ENCODE measurements at places on chromosomes 7 and 10. TPM values are rescaled to one million over a fixed set of nuclear protein-coding genes. Genes with fewer than 3 reads are reported as not detected.

Gene CTBP2
- total RNA-seq, result 86.5 TPM

Gene PDE6C
- not detected for total RNA-seq

Gene SEMA3E
- total RNA-seq, result 0.27 TPM

Gene FOXP2
- total RNA-seq, result 0.34 TPM

Gene NPC1L1
- total RNA-seq, result not detected

Gene TLX1
- not detected for total RNA-seq

Gene PPIF
- total RNA-seq, result 30.0 TPM

Gene OR2A42
- total RNA-seq, result not detected

Gene GCK
- not detected for total RNA-seq

Gene PRSS1
- not detected for total RNA-seq

Gene TRIM50
- not detected for total RNA-seq

Gene SUPV3L1
- 22.3 TPM for total RNA-seq

Gene DNA2
- total RNA-seq, result 8.7 TPM

Gene NPSR1
- total RNA-seq, result not detected

Gene TBL2
- 39.0 TPM for total RNA-seq

Gene NRAP
- total RNA-seq, result not detected

Gene ATP6V0E2
- total RNA-seq, result 56.2 TPM

Gene MGAM2
- total RNA-seq, result not detected

Gene MET
- 36.4 TPM for total RNA-seq

Gene SHH
- 0.20 TPM for total RNA-seq

Gene CBX3
- total RNA-seq, result 115 TPM

Gene MDFIC
- 19.8 TPM for total RNA-seq

Gene LHPP
- 6.3 TPM for total RNA-seq

Gene AQP1
- total RNA-seq, result 4.9 TPM

Gene SEMA4G
- 0.84 TPM for total RNA-seq

Gene MINDY3
- 24.0 TPM for total RNA-seq

Gene GALNT11
- total RNA-seq, result 43.1 TPM

Gene ACTL6B
- total RNA-seq, result not detected

Gene NUTM2D
- total RNA-seq, result 1.9 TPM

Gene GIMAP5
- 54.7 TPM for total RNA-seq

Gene TAS2R5
- 0.10 TPM for total RNA-seq

Gene KCND2
- 0.05 TPM for total RNA-seq

Gene HMX2
- not detected for total RNA-seq

Gene HERC4
- 28.6 TPM for total RNA-seq

Gene CHPF2
- 66.8 TPM for total RNA-seq

Gene MLXIPL
- not detected for total RNA-seq

Gene RNF32
- total RNA-seq, result 0.39 TPM

Gene VWDE
- not detected for total RNA-seq

Gene EN2
- not detected for total RNA-seq

Gene VSTM4
- 0.40 TPM for total RNA-seq

Gene SEMA3C
- not detected for total RNA-seq

Gene C10orf62
- not detected for total RNA-seq

Gene AZGP1
- total RNA-seq, result not detected

Gene AKR1C4
- total RNA-seq, result not detected

Gene ACSL5
- 64.8 TPM for total RNA-seq

Gene PRKCQ
- 0.07 TPM for total RNA-seq

Gene CNOT4
- total RNA-seq, result 7.3 TPM

Gene RUFY2
- total RNA-seq, result 12.2 TPM

Gene STAM
- total RNA-seq, result 17.7 TPM

Gene STEAP2
- total RNA-seq, result 0.80 TPM

Gene ABCB1
- 42.0 TPM for total RNA-seq

Gene STK31
- total RNA-seq, result 0.05 TPM

Gene THSD7A
- 4.0 TPM for total RNA-seq

Gene HOXA2
- total RNA-seq, result 1.1 TPM

Gene TMEM273
- 3.1 TPM for total RNA-seq

Gene DGKB
- total RNA-seq, result not detected

Gene SAP25
- not detected for total RNA-seq

Gene HECW1
- not detected for total RNA-seq

Gene C10orf53
- not detected for total RNA-seq
